Fibroblast of skin of left quadriceps (primary cell): ENCODE measurements at places on chromosomes 7 and 10.
A peak's percentile ranks its signal among the peaks of the same experiment; 100 is the strongest.

- no peak for DNase-seq
Measured at GRCh38 chr7:3579638-3580219, 278.7 kb downstream of the SDK1 start.

DNA sequence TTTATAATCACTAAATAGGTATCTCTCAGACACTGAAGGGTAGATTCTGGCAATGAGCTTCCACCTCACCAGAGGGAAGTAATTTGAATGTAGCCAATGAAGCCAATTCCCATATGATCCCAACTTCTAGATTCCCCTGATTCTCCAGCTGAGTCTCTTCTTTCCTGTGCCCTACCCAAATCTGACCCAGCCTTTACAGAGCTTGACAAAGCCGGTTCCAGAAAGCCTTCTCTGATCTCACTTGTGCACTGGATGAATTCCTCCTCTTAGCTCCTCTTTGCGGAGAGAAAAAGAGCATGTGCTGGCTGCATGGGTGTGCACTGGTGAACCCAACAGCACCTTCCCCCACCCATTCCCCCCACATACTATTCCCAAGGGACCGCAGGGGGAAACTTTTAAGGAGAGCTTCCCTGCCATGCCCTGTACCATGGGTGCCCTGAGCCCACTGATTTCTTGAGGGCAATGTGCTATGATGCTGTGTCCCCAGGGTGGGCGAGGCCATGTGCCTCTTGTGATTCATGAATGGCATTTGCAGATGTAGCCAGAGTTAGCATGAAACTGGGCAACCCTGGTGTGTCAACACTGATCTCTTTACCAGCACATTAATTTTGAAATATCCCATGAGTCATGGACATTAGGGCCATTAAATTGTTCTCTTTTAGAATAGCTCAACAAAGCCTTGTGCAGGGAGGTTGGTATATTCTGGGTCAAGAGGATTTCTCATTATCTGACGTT is 50.4 kb upstream of the PLEKHA1 start:
- DNase-seq, result no peak

DNA sequence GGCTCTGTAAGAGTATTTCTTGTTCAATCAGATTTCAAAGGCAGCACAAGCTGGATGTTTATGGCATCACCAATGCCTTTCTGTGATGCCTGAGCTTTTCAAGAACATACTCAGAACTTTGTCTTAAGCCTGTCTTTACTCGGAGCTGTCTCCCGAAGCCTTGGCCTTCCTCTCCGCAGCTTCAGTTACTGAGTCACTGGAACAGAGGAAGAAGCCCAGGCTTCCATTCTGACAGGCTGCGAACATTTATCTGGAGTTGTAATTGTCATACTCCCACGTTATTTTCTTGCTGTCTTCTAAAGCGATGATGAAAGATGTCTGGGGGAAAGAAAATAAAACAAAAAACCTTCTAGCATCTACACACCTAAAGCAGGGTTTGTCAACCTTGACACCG is 43.9 kb downstream of the GRK5 start:
- DNase-seq, result peak; percentile 47

GRCh38 chr10:103919648-103920025 is 1.7 kb upstream of the STN1 start:
- no peak for DNase-seq

DNA sequence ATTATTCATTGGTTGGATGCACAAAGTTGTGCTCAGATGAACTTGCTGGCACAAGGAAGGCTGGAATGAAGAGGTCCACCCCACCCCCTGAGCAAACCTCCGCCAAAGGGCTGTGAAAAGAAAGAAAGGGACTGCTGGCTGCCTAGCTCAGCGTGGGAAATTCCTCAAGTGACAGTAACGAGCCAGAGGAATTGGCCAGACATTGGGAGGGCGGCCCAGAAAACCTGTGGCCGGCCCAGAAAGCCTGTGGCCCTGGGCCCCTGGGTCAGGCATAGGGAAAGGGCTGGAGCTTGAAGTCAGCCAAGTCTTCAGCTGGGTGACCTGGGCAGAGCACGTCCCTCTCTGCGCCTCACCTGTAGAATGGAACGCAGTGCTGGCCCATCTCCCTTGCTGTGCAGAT is 30.6 kb upstream of the CTBP2 start:
- DNase-seq, result no peak

GRCh38 chr7:2165610-2166594 is 66.8 kb downstream of the MAD1L1 start:
- DNase-seq, result no peak

DNA sequence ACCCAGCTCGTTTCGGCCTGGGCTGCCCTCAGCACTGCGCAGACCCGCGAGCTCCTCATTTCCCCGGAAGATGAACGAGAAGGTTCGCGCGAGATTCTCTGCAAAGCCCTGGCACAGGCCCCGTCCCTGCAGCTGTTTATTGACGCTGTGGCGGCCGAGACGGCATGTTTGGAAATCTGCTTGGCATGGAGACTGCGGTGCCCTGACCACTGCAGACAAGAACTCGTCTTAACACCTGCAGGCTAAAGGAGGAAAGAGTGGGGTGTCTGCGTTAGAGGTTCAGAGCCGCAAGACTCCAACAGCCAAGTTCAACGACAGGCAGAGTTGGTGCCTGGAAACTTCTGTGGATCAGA is 125.6 kb downstream of the DNAJB6 start:
- DNase-seq, result no peak

- DNase-seq, result no peak
Measured at GRCh38 chr10:101066896-101067355, 5.1 kb downstream of the KAZALD1 start.

DNA sequence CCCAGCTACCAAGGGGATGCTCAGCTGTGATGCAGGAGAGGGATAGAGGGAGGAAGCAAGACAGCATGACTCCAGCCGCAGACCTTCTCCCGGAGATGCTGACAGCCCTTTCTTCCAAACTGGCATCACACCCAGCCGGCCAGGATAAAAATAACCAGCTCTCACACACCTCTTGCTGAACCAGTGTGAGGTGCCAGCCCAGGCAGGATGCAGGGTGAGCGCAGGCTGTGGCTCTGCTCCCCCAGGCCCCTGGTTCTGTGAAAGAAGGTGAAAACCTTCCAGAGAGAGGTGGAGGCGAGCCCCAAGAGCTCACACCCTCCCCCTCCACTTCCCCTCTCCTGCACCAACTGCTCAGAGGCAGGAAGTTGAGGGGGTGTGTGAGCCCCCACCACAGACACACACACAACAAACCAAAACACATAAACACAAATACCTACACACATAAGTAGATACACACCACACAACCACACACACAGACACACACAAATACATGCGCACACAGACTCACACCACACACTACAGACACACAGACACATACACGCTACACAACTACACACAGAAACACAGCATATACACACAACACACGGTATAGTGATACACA is 4.0 kb downstream of the GPR15LG start:
- no peak for DNase-seq

- peak; percentile 54 for DNase-seq
Measured at GRCh38 chr7:67854221-67855178, 857.9 kb downstream of the TYW1 start.

- DNase-seq, result peak; percentile 22
Measured at GRCh38 chr10:7525314-7526016, 114.6 kb upstream of the SFMBT2 start.

GRCh38 chr10:94006591-94007550 is 13.1 kb downstream of the PLCE1 start:
- peak; percentile 54 for DNase-seq

- DNase-seq, result no peak
Measured at GRCh38 chr7:111729483-111729882, 167.2 kb upstream of the IMMP2L start.

DNA sequence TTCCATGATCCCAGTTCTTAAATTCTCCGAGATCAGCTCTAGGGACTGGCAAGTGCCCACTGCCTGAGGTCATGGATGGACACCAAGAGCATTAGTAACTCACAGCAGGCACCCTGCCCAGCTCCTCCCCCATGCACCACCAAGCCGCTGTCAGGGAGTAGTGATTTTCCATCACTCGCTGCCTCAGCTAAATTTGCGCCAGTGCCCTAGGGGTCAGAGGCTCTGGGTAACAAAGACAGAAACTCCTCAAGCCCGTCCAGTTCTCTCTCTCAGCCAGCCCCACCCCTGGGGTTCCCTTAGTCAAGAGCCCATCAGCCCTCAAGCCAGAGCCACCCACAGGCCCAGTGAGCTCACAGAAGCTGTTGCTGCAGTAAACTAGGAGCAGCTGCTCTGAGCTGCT is 30.0 kb downstream of the PAX2 start:
- DNase-seq, result no peak

DNA sequence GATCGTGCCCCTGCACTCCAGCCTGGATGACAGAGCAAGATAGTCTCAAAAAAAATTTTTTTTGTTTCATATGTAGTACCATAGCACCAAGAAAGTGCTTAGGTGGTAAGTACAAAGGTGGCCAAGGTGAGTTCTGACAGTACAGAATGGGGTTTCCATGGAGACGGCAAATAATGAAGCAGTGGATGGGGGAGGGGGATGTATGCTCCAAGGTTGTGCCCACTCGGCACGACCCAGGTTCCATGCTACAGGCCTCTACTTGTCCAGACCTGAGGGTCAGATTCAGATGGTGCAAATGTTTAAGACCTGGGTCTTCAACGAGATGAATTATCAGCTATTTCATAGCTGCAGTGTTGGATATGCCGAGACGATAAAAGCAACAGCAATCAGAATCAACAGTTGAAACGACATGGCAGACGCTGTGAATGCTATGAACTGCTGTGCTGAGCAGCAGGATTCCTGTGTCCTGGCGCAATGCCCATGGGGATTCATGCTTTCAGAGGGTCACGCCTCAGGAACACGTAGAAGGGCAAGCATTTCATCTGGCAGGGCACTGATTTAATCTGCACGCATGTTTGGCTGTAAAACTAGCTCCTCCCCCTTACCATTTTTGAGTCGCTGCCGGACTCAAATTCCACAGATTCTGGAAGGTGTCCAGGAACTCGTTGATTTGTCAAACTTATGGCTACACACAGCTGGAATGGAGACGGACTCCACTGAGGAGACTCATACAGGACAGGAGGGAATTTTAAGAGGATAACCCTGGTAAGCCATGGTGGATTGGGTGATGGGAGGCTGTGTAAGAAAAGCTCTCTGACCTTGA is 256.5 kb downstream of the FRMD4A start:
- DNase-seq, result peak; percentile 100
